ENCODE measurements at places on chromosomes 3 and 15.

DNA sequence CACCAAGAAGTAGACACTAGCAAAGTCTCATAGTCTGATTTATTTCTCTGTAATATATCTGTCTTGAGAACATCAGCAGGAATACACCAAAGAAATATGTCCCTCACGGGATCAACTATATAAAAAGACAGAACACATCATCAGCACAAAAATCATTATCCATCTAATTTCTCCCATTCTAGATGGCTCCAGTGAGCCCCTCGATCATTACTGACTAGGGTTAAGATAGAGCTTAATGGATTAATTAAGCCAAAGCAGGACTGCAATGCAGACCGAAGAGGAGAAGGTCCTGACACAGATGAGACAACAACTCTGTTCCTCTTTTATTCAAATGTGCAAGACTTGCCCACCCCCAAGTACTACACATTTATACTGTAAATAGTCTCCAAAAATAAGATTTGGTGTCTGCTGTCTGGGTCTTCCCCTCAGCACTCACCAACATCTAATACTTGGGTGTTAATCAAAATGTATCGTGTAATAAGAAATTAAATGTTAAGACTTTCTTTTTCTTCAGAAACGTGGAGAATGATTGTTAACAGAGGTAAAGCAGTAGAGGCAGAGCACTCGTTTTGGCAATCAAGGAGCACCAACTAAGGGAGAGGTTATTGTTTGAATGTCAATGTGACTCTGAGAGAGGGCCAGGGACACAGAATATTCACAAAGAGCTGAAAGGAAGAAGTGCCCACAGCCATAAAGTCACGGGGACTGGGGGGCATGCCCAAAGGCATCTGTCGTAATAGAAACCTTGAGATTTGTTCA, 133.6 kb downstream of the TIGIT start:
- no peak for DNase-seq

DNA sequence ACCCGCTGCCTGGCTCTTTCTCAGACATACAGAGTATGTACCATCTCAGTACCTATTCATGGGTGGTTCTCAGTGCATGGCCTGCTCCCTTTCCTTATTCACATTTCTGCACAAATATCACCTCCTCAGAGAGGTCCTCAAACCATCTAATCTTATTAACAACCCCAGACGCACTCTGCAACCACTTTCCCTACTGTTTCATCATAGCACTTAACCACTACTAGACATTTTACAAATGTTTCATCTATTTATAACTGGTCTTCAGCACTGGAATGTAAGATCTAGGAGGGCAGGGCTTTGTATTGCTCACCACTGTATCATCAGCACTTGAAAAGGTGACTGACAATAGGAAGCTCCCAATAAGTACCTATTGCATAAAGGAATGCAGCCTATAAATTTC, 45.1 kb downstream of the TNIK start:
- DNase-seq, result no peak

GRCh38 chr3:12027184-12027846, 23.1 kb downstream of the SYN2 start:
- no peak for DNase-seq

DNA sequence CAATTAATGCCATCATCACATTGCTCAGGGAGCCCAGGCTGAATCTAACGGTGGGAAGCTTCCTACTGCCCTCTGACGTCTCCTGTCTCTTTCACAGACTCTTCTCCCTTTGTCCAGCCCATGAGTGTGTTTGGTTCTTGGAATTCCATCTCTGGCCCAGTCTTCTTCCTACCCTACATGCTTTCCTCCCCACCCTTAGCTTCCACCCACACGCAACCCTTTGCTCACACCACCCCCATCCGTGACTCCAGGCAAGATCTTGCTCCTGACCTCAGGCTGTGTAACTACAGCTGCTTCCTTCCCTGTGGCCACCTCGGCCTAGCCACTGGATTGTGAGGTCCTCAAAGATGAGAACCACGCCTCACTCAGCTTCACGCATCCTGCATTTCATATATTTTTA, 72.3 kb upstream of the THBS1 start:
- DNase-seq, result no peak
